ENCODE measurements at places on chromosomes 7 and 10.

DNA sequence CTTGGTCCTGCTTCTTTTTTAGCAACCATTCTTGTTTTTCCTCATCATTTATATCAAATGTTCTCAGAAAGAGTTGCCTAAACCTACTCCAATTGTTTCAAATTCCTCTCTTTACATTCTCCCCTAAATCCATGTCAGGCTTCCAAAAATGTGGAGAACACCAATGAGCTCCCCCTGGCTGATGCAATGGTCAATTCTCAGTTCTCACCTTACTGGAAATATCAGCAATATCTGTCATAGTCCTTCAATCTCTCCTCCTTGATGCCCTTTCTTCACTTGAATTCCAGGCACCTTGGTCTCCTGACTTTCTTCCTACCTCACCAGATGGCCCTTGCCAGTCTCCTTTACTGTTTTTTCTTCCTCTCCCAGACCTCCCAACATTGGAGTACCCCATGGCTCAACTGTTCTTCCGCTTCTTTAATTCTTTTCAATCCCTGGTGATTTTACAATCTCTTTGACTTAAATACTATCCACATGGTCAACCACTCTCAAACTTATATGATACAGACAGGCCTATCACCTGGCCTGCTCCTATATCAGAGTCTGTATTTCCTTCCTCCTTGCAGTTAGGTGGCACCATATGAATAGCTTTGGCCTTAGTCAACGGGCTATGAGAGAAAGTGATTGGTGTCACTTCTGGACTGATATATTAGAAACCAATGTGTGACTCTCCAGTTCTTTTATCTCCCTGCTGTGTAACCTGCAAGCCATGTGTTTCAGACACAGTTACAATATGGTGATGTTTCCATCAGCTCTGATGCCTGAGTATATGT lies 47.4 kb upstream of the CAV2 start:
- DNase-seq, result no peak

- DNase-seq, result no peak
Measured at GRCh38 chr7:22601812-22602565, 102.0 kb upstream of the STEAP1B start.

DNA sequence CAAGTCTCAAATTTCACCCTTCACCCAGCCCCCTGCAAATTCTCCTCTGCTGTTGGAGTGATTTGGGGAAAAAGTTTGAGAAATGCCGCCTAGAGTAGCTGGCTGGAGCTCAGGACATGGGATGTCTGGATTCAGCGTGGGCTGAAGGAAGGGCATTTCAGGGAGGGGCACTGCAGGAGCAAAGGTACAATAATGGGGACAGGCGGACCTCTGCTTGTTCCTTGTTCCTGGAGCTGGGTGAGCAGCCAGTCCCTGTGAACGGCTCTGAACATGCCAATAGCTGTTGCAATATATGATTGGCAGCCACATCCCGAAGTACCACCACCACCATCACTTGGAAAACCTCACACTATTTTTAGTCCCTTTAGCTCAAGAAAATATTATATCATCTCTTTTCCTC lies 23.4 kb downstream of the ADRA2A start:
- no peak for DNase-seq

- DNase-seq, result peak; percentile 76
Measured at GRCh38 chr10:76086761-76087639, 655.6 kb downstream of the LRMDA start.

DNA sequence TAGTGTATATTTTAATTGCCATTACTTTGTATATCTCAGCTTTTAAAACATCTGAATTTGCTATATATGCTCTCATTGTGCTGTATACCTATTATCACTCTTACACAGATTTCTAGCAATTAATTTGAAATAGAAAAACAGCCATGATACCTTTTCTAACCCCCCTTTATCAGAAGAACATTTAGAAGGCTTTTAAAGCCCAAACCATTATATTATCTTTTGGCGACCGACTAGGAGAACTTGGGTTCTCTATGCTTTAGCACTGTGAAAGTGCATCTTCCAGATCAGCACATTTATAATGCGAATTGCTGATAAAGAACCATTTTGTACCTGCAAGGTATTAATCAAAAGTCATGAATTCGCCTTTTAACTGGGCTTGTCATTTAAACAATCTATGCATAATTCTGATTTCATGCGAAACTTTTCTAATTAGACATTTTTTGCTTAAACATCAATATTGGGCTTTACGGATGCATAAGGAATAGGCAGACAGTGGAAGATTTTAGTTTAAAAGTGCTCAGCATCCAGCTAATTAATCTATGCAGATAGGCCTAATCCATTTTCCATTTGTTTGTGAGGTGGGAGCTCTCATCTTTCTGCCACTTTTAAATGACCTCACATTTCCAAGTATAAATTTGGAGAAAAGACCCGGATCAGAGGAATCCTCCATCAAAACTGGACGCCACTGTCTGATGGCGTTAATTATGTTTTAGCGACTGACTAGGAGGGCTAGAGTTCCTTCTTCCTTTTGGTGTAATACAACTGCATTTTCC lies 1.2 kb upstream of the MLLT10 start:
- DNase-seq, result no peak

DNA sequence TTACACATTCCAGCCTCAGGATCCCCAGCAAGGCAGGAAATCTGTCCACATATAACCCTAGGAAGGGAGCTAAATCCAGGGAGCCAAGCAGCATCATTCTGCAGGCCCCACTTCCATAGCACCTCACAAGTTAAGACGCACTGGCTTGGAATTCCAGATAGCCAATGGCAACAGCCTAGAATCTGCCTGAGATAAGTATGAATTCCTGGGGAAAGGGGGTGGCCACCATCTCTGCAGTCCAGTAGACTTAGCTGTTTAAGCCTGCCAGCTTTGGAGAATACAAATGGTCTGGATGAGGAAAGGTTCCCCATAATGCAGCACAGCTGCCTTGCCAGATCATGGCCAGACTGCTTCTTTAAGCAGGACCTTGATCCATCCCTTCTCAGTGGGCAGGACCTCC lies 179.4 kb upstream of the PRSS1 start:
- DNase-seq, result no peak

DNA sequence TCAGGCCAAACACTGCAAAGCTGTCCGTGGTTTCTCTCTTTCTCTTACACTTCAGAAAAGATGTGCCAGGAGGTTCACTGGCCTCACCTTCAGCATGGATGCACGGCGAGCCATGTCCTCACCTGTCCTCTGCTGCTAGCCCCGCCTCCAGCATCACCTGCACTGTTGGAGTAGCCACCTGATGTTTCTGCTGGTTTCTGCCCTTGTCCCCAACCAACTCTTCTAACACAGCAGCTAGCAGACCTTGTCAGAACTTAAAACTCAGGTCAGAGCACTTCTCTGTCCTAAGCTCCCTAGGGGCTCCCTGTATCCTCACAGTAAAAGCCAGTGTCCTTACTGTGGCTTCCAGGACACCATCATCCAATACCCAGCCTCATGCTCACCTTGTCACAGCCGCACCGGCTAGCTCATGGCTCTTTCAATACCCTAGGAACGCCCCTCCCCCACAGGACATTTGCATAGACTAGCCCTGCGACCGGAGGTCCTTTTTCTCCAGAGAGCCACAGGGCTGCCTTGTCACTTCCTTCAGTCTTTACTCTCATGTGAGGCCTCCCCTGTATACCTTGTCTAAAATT lies 15.2 kb downstream of the PALD1 start:
- no peak for DNase-seq

DNA sequence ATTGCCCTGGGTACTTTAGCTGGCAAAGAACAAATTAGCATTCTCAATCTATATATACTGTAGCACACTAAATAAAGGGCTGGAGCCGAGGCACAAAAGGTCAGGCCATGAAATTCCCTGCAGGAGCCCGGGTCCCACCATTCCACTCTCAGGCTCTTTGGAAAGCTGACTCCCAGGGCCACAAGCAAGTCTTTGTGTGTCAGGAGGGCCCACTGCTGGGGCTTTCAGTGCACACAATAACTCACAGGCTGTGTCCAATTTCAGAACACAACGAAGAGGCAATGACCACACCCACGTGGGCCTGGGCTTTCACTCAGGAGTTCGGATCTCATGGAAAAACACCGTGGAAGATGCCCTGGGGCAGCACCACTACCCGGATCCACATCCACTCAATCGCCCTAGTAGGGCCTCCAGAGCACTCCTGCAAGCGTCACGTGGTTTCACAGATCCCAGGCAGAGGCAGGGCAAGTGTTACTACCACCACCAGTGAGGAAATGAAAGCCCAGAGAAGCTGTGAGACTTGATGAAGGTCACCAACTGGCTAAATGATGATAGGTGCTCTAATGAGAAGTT lies 60.3 kb downstream of the COBL start:
- no peak for DNase-seq

DNA sequence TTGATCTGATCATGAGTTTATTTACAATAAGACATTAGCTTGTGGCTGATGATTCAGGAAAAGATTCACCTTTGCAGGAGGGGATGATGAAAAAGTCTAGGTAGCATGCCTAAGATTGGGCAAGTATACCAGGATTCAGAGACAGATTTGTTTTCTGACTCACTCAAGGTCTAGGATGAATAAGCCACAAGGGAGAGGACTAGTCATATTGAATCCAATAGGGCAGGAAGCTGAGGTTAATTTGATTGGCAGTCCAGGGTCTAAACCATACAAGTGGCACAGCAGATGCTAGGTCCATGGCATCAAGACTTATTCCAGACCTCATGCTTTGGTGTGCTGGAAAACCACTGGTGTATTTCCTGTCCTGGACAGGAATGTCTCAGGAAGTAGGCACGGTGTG lies 1133.4 kb downstream of the XPNPEP1 start:
- no peak for DNase-seq

DNA sequence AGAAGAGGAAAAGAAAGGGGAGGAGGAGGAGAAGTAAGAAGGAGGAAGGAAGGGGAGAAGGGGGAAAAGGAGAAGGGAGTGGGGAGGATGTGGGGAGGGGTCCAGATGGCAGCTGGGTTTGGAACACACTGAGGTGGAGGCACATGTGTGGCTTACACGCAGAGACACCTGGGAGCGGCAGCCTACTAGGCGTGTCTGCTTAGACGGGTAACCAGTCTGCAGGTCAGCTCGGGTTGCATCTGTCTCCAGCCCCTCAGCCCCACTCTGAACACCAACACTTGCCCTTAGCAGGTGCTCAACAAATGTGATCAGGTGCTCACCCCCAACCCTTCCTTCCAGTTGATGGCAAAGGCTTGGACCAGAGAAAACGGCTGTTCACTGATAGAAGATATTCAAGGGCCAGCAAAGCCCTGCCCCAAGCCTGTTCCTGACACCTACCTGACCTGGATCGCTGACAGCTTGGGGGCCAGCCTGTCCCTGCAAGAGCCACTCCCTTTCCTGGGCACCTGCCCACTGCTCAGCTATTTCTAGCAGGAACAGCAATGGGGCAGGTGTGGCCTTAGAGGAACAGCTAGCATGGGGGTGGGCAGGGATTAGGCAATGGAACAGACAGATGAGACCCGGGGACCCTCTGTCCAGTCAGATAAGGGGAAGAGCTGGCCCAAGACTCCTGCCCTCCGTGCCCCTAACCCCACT lies 70.5 kb downstream of the SH3PXD2A start:
- no peak for DNase-seq

GRCh38 chr10:4066581-4067390 lies 281.8 kb upstream of the KLF6 start:
- no peak for DNase-seq

DNA sequence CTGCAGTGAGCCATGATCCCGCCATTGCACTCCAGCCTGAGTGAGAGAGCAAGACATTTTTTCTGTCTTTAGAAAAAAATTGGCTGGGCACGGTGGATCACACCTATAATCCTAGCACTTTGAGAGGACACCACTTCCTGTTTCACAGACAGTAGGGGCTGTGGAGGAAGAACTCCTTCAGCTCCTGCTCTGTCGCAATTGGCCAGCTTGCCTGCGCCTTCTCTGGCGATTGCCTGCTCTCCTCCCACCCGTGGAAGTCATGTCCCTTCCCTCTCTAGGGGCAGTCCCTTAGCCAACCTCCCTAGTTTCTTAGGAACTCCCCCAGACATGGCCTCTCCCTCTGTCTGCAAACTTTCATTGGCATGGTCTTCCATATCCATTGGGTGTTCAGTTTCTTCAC lies 8.7 kb downstream of the PDSS1 start:
- DNase-seq, result no peak

DNA sequence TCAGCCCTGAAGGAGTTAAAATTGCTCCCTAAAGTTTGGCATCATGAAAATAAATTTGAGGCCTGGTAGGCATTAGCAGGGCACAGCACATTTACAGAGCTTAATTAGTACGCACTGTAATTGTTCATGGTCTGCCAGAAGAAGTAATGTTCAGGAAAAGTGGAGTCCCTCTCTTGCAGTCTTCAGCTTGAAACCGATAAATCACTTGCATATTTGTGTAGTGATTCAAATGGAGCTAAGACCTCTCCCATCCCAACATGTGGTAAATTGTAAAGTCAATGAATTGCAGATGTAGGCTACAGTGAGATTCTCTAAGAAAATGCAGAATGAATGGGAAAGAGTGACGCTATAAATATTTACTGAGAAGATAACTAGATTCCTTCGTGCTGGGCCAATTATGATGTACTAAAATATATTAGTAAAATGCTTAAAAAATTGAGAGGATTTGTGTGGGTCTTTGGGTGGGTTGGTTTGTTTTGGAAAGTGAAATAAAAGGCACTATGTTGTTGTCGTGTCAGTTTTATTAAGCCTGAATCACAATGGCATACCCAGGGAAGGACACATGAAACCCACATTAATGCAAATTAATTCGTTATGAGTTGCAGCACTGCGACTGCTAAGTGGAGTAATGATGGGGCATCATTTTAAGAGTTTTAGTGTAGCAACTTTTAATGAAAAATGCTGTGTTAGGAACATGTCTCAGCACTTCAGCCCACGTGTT lies 8.4 kb downstream of the TCF7L2 start:
- no peak for DNase-seq

DNA sequence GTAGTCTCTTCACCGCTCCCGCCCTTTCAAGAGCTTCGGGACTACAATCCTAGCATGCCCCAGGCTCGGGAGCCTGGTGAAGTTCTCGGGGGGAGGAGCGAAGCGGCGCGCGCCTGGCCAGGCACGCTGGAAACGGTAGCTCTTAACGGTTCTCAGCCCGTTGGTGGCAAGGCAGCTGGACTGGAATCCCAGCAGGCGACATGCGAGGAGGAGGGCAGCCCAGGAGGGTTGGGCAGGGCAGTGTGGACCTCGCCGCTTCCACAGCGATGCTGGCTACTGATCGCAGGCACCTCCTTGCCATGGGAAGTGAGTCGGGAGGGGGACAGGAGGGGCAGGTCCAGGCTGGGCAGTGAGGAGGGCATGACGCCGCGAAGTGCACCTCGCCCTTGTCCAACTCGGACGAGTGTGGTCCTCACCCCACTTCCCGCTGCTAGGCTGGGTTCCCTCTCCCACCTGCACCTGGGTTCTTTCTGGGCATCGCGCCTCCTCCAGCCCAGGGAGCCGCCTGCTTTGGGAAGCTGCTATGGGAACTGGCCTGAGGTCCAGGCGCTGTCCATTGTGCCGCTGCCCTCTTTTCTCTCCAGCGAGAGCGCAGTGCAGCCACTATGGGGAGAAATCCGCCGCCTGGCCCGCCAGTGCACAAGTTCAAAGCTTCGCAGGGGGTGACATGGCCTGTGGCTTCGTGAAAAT lies 367.8 kb upstream of the NUPR2 start:
- no peak for DNase-seq

Data from SW480 (cell line).